ENCODE measurements at places on chromosomes 2 and 18. TPM values are rescaled to one million over a fixed set of nuclear protein-coding genes. Genes with fewer than 3 reads are reported as not detected.

GRCh38 chr2:192216336-192216735 is 21.6 kb upstream of the TMEFF2 start:
- no peak for DNase-seq

GRCh38 chr2:203672856-203673255 is 33.6 kb upstream of the CD28 start:
- DNase-seq = no peak

DNA sequence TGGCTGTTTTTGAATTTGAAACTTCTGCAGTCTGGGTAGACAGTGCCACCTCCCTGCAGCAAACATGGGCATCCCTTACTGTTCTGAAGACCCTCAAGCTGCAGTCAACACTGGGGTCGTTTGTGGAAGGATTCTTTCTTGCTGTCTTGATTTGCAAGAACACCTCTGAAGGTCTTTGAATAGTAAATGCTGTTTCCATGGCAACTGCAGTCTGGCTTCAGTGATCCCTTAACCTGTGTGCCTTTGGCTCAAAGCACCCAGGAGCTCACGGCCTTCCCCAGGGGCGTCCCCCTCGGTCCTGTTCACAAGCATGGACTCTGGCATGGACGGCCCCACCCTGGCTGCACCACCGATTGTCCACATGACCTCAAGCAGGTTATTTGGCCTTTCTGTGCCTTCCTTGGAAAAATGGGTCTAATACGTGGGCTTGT is 38.3 kb downstream of the LRRFIP1 start:
- DNase-seq = peak; percentile 47

GRCh38 chr2:126253669-126254068 is 402.3 kb upstream of the GYPC start:
- no peak for DNase-seq

- DNase-seq = no peak
These were observed 147.1 kb upstream of the MYCN start for GRCh38 chr2:15793078-15793913.

- DNase-seq = no peak
These were observed 66.2 kb downstream of the MAP4K4 start for GRCh38 chr2:101763496-101764333.

- DNase-seq = no peak
These were observed 62.8 kb downstream of the GRB14 start for GRCh38 chr2:164558450-164558849.

DNA sequence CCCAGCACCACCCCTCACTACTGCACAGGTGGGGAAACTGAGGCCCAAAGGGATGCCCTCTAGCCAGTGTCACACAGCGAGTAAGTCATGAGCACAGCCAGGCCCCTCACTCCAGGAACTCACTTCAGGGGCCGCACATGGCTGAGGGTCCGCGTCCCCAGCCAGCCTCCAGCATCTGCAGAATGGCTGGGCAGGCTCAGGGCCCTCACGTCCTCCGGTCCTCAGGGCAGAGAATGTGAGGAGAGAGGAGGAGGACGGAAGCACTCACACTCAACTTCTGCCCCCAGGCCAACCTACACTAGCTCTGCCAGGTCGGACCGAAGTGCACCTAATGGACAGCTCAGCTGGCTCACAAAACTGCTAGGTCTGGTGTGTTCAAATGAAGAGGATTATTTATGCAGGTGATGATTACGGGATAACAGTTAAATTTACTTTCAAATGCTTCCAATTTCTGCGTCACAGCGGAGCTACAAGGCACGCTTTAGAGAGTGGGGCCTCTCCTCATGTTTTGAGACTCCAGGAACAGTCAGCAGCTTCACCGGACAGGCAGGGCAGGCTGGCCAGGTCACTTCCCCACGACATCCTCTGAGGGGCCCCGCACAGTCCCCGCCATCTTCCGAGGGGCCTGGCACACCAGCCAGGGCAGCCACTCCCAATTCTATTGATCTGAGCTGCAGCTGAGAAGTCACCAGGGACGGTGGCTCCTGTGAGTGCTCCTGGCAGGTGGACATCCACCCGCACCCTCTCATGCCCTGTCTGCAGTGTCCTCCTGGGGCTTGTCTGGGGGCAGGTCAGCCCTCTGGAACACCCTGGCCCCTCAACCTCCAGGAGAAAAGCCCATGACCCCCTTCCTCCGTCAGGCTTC is 26.5 kb downstream of the KIF1A start:
- no peak for DNase-seq

DNA sequence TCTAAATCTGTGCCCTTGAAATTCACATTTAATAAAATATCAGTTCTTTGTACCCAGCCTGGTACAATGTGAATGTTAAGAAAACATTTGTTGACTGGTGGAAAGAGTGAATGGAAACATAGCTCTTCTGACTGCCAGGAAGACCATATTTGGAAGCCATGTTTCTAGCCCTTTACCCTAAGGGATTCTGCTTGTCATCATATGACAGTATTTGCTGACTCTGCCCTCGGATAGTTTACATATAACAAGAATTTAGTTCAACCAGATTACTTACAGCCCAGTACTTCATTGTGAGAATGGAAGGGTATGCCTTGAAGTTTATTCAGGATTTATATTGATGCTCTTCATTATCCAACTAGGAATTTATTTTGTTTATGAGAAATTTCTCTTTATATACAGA is 13.8 kb upstream of the KCNS3 start:
- DNase-seq = no peak

- no peak for DNase-seq
These were observed 23.2 kb downstream of the METTL8 start for GRCh38 chr2:171410624-171411023.

DNA sequence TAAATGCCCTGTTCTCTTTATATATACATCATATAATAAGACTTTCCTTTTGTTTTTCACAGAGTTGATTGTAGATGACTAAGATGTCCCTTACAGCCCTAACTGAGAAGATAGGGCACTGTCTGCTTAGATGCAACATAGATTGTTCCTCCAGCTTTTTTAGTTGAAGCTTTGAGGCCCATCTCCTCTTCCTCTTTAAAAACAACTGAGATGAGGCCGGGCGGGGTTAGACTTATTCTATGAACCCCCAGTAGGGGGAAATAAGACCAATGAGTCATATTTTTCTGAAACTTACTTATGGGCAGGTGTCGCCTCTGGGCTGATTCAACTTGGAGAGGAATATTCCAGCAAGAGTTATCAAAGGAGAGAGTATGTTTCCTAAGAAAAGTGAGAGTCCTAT is 84.6 kb downstream of the FBXO15 start:
- DNase-seq = peak; percentile 65

GRCh38 chr2:26457695-26458364 is 20.1 kb downstream of the OTOF start:
- no peak for DNase-seq

GRCh38 chr18:57077786-57078552 is 68.9 kb upstream of the BOD1L2 start:
- DNase-seq = peak; percentile 74

GRCh38 chr18:13281406-13281805 is 62.8 kb downstream of the LDLRAD4 start:
- DNase-seq = no peak

- DNase-seq = no peak
These were observed 33.9 kb downstream of the SOWAHC start for GRCh38 chr2:109648041-109648527.

DNA sequence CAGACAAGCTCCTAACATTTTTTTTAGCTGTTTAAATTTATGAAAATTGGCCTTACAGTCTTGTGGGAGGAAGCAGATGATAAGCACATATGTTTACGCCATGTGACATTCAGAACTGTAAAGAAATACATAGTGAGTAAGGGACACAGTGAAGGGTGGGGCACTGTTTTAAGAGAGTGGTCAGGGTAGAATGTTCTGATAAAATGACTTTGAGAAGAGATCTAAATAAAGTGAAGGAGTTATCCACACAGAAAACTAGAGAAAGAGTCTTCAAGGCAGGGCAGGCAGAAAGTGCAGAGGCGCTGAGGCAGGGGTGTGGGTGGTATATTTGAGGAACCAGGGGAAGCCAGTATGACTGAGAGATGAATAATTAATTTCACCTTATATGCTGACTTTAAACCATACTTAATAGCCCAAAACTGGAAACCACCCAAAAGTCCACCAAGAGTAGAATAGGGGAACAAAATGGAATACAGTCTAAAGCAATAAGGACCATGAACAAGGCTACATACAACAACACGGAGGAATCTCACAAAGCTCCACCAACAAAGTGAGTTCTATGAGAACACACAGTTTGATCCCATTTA is 8.6 kb downstream of the MREG start:
- DNase-seq = peak; percentile 62

GRCh38 chr18:37403100-37403781 is 162.4 kb downstream of the CELF4 start:
- DNase-seq = no peak

GRCh38 chr2:216495656-216496055 is 3.0 kb upstream of the RPL37A start:
- no peak for DNase-seq

- peak; percentile 74 for DNase-seq
These were observed at the start of gene MTA3 for GRCh38 chr2:42568401-42569115. TSS of gene MTA3 (plus strand) at chr2:42568632. CDS start at chr2:42568746, 114 bp downstream.

Gene SERPINB11
- total RNA-seq = not detected

Gene SERPINB13
- not detected for total RNA-seq

Gene IL36G
- not detected for total RNA-seq

Gene PID1
- total RNA-seq = not detected

Gene EGR4
- total RNA-seq = 0.30 TPM

Gene NTSR2
- total RNA-seq = not detected

Gene FAM136A
- total RNA-seq = 41.7 TPM

Gene SLC23A3
- 16.6 TPM for total RNA-seq

Gene LRRFIP1
- total RNA-seq = 139 TPM

Gene TUBB8B
- 0.49 TPM for total RNA-seq

Gene TUBA3D
- not detected for total RNA-seq

Gene ZNF516
- 27.1 TPM for total RNA-seq

Gene MEP1B
- total RNA-seq = not detected

Gene SATB2
- 0.49 TPM for total RNA-seq
